ENCODE measurements at places on chromosomes 2 and 18.
A peak's percentile ranks its signal among the peaks of the same experiment; 100 is the strongest.

- DNase-seq = no peak
Measured at GRCh38 chr2:96903318-96903717, 33.4 kb upstream of the SEMA4C start.

DNA sequence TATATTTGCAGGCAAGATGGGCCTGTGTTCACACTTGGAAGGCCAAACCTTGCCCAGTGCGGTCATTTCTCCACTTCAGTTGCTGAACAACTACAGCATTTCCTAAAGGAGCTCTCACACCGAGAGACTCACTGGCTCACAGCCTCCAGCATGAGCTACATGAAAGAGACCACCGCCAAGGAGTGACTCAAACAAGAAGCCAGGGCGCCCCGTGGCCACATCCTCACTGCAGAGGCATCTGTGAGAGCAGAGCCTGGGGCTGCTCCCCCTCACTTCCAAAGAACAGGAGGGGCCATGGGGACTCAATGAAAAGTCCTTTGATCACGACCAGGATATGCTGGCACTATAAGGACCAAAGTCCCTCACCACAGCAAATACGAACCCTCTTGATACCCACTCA lies 50.0 kb downstream of the TMEM163 start:
- DNase-seq = no peak

DNA sequence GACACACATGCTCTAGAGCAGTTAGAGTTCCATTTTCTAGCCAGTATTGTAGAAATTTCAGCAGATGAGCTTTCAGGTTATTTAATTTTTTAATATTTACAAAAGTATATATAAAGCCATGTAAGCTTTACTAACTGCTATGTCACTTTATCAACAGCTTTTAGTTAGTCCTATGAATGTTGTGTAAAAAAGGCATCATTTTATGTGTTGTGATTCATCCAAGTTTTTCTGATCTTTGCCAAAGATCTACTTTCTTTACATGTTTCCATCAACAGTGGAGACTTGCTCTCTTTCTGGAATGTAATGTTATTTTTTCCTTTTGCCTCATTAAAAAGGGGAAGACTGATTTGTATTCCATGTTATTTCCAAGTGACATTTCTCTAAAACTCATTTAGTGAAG lies 125.2 kb upstream of the TFPI start:
- no peak for DNase-seq

- no peak for DNase-seq
Measured at GRCh38 chr18:79508565-79509535, 113.1 kb downstream of the NFATC1 start.

DNA sequence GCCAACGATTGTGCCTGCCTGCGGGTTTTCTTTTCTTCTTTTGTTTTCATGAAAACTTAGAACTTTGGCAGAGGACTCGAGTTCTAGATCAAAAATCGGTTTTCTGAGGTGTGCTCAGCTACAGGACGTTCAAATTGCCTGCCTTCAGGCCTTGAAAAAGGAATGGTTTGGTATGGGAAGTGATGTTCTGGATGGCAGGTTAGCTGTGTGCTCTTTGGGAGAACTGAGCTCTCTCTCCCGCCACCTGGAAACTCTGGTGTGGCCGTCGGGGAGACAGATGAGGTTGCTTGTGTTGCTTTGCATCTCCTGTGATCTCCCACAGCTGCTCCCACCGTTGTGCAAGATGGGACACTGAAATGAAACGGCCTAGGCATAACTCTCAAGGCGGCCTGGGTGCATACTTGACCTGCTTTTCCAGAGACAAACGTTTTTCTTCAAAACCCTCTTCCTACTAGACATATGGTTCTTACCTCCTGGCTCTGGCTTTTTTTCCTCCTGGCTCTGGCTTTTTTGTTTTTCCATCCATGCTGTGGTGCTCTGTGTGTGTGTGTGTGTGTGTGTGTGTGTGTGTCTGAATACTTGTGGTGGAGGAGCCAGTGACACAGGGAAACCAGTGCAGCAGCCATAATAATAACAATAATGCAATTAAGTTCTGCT lies 2.0 kb downstream of the FMNL2 start:
- DNase-seq = peak; percentile 81

GRCh38 chr2:10634495-10634894 lies 55.3 kb downstream of the NOL10 start:
- no peak for DNase-seq

GRCh38 chr2:40243581-40244187 lies 208.2 kb downstream of the SLC8A1 start:
- peak; percentile 97 for DNase-seq

DNA sequence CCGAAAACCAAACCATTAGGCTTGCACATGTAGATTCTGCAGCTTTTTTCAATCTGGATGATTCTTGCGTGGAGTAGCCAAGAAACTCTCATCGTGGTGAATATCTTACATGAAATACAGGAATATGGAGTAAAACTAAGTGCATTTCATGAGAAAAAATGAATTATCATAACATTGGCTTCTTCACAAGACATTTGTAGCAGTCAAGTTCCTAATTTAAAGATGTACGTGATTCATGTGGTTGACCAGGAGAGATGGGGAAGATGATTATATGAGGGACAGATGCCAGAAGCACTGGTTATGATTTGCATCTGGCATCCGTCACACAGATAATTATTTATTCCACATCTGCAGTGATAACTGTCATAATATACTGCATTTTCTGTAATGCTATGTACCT lies 90.4 kb downstream of the ANTXR1 start:
- no peak for DNase-seq

DNA sequence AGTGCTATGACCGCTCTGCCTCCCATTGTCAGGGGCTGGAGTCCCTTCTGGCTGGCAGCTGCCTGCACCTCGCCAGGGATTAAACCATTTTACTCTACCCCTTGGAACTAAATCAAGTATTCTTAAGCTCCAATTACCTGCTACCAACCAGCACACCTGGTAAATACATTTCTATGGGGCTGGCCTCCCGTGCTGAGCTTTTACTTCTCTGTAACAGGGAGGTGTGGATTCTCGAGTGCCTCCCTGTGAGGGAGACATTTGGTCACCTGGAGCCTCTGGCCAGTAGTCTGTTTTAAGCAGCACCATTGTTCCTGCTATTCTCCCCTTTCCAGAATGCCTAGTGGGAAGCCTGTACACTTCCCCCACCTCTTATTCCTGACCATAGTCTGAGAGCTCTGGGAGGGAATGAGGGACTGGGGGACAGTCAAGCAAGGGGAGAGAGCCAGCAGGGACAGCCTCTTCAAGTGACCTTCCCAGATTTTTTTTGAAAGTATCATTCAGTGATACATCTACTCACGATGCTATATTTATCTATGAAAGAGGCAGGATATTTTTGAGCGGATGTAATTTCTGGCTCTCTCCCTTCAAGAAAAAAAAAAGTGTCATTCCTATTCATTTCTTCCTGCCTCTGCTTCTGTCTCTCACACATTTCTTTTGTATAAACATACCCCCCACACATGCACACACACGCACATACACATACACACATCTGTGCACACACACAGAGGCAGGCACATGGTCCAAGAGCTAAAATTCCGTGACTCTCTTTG lies 112.8 kb downstream of the CAPN13 start:
- DNase-seq = peak; percentile 79

- DNase-seq = no peak
Measured at GRCh38 chr2:2795438-2796091, 464.5 kb upstream of the MYT1L start.

DNA sequence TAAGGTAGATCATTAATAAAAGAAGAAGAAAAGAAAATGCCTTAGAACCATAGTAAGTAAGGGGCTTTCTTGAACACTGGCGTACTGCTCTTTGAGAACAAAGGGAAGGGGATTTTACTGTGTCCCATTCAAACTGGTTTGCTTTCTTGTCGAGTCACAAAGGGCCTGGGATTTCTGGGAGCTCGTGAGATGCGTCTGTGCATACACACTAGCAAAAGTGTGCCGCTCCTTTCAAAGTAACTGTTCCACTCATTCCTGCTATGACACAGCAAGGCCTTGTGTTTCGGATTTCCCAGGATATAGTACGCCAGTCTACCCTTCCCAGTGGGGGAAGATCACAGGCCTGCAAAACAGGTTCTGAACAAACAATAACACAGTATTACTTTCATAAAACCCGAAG lies 93.0 kb downstream of the KCTD18 start:
- DNase-seq = no peak

DNA sequence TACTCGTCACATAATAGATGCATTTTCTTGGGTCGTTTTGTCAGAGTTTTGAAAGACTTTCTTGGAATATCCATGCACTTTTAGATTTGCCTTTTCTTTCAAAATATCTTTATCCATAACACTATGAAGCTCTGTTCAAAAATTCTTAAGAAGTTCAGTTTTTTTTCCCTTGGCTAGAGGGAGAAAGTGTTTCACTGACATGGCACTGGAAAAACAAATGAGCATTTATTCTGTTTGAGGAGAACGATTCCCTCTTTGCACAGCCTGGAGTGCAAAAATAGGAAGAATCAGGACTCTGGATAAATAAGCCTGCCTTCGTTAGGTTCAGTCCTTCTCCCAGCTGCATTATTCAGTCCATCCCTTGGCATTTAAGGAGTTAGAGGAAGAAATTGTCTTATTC lies 91.0 kb upstream of the RPE start:
- no peak for DNase-seq

DNA sequence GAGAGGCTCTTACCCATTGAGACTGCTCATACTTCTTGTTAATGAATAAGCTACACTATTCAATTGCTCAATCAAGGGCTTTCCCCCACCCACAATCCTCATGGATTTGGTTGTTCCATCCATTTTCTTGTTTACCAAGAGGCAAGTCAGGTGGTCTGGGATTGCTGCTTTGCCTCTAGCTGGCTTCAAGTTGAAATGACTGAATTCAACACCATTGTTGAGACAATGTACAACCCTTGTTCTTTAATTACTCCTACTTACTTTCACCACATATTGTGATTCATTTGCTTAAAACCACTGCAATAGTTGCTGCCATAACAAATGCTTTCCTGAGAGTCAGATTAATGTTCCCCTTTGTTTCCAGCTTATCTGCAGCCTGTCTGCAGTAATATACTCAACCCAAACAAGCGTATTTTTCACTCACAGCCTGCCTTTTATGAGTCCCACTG lies 532.2 kb downstream of the RIT2 start:
- DNase-seq = no peak

DNA sequence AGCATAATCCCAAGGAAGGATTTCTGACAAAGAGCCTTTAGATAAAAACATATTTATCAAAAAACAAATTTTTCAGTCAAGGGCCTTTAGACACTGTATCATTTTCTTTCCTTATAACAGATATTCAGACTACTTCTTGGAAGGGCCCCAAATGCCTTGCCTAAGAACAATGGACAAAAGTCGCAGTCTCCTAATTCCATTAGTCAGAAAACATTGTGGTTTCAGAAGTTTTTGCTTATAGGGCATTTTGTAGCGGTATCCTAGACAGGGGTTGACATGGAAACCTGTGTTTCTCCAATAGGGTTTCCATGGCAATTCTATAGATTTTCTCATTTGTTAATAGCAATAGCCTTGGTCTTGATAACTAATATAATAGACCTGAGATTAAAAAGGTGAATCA lies 36.7 kb upstream of the AGPS start:
- DNase-seq = peak; percentile 23

- DNase-seq = no peak
Measured at GRCh38 chr2:100630473-100630977, 67.7 kb downstream of the PDCL3 start.
